Mammary microvascular endothelial cell (primary cell): ENCODE measurements at places on chromosomes 7 and 10. TPM values are rescaled to one million over a fixed set of nuclear protein-coding genes. Genes with fewer than 3 reads are reported as not detected.

The ADCY1 gene
- 0.07 and 0.25 TPM in 2 replicates for total RNA-seq

The NRAP gene
- not detected in 2 replicates for total RNA-seq

The IDI2 gene
- total RNA-seq = not detected in 2 replicates

The PON1 gene
- not detected in 2 replicates for total RNA-seq

The TNPO3 gene
- total RNA-seq = 47.0 and 47.3 TPM in 2 replicates

The FRAT2 gene
- total RNA-seq = 9.0 and 12.3 TPM in 2 replicates

The CPA1 gene
- not detected in 2 replicates for total RNA-seq

The SFXN3 gene
- total RNA-seq = 80.3 and 88.3 TPM in 2 replicates

The OR2A12 gene
- total RNA-seq = not detected in 2 replicates

The EPO gene
- not detected in 2 replicates for total RNA-seq
